ENCODE measurements at places on chromosomes 6 and 20.

DNA sequence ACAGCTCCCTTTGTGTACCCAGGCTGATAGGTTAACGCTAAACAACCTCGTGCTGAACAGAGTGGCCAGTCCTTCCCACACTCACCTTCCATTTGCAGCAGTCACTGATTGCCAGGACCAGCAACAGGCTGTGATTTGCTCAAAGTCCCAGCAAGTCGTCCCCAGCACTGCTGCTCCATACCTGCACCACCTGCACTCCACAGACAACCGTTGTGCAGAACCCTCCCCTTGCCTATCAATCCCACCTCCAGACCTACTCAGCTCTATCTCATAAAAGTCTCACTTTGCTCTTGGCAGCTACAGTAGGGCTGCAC lies 43.1 kb upstream of the SCML4 start:
- no peak for DNase-seq

DNA sequence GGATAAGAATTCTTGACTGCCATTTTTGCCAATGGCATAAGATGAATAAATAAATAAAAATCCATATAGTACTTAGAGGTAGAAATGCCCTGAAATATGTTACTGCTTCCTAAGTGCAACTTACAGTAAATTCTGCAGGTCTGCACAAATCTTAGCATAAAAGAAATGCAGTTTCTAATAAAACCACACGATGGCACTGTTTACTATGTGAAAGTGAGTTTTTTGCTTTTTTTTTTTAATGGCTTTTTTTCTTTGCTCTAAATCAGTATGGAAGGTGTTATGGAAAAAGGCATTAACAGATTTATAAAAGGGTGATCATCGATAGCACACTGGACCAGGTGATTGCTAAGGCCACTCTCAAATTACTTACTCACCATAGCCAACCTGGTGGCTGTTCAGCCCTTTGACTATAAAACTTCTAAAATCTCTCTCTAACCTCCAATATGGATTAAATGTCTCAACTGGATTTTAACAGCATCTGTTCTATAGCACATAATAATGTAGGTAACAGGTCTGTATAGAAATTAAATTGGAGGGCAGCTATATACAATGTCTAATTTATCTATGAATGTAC lies 45.8 kb downstream of the AHI1 start:
- DNase-seq: no peak

- DNase-seq: peak; percentile 50
Observed at GRCh38 chr6:52994839-52995088, 320 bp downstream of the GSTA4 start.

DNA sequence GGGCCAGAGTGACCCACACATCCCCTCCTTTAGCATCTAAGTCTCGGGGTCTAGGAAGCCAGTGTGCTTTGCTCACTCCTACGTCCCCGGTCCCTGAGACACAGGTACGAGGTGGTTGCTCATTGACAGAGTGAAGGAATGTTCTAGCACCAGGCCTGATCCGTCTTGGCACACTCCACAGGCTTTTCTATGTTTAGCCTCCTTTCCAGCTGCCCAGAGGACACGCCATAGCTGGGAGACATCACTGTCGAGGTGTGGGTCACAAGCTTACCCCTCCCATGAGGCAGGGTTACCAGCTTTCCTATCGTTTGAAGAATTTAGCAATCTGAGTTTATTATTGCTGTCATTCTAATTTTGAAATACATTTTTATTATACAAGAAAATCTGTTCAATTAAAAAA lies 30.4 kb upstream of the IER3 start:
- no peak for DNase-seq

DNA sequence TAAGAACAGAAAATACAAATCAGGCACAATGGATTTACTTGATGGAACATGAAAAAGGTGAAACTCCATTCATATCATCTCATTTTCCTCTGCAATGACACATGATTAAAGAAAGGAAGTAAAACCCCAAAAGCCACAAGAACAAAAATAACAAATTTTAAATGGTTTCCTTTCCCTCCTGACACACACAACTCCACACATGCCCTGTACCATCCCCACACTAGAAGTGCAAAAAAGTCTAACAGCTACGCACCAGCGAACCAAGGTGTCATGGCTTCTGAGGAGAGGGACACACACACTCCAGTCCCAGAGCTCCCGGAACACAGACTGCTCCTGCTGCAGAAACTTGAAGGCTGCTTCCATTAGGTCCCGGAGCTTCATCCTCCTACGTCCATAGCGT lies 25.3 kb downstream of the MDN1 start:
- DNase-seq: no peak

- no peak for DNase-seq
Observed at GRCh38 chr6:157047328-157047727, 270.1 kb downstream of the ARID1B start.

DNA sequence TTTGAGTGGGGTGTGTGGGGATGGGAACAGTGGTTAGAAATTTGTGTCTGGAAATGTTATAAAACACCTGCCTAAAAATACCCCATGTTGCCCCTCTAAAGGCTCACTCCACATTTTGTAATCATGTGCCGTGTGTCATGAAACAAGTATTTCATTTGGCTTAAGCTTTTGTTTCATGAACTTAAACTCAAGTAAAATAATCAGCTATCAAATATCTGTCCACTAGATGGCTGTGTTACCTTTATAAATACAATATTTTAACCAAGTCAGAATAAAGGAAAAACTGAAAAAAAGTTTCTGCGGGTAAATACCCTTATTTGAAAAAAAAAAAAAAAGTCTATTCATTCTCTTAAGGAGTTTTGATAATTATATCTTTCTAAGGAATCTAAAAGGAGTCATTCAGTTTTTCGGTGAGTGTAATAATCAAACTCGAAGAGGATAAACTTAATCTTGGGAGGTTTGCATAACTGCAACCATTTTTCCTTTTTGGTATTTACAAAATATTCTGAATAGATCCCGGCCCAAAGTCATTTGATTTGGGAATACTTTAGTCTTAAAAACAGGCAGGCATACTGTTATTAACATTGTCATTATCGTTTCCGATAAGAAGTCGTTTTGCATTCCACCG lies 29.9 kb upstream of the MTRF1L start:
- DNase-seq: no peak

GRCh38 chr6:113995634-113996033 lies 24.7 kb upstream of the HDAC2 start:
- DNase-seq: peak; percentile 51

DNA sequence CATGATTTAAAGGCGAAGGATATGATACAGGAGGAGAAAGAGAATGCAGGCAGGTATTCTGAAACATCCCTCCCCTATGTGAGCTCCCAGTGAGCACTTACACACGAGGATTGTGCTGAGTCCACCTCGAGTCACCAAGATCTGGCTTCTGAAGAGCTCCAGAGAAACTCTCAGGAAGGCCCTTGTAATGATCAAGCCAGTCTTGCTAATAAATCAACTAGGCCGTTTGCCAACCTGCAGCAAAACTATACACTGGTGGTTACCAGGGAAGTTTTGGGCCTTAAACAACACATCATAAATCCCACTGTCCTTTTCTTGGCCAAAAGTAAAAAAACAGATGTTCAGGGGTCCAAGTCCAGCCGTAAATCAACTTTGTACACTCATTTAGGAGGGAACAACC lies 79.2 kb downstream of the STXBP5 start:
- DNase-seq: no peak

DNA sequence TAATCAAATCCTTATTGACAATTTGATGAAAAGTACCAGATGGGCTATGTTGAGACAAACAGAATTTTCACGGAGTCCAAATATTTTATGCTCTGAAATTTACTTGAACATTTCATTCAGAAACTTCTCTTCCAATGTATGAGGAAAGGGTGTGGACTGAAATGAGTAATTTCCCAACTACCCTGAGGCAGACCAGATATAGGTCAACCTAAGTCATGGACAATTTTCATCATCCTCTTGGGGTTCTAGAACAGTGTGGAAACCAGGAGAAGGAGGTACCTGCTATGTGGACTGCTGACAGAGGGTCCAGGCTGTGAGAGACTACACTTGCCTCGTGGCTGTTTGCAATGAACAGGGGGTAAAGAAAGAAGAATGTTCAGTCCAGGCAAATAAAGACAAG lies 323.0 kb downstream of the ESR1 start:
- no peak for DNase-seq

DNA sequence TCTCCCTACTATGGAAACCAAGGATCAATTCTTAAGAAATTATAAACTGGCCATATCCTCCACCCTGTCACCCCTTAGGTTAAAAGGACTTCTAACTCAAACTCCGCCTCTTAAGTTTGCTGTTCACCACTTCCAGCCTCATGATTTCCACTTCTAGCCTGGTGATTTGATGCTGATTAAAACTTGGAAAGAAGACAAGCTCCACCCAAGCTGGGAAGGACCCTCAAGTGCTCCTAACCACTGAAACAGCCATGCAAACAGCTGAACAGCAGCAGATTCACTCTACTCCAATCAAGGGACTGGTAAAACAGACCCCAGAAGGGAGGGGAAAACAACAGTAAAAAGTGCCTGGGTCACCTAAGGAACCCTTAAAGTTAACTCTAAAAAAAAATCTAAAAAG lies 10.3 kb downstream of the LCA5 start:
- DNase-seq: no peak

GRCh38 chr6:6734479-6735465 lies 146.3 kb downstream of the LY86 start:
- DNase-seq: no peak

GRCh38 chr20:33713865-33714367 lies 6.2 kb downstream of the PXMP4 start:
- no peak for DNase-seq

DNA sequence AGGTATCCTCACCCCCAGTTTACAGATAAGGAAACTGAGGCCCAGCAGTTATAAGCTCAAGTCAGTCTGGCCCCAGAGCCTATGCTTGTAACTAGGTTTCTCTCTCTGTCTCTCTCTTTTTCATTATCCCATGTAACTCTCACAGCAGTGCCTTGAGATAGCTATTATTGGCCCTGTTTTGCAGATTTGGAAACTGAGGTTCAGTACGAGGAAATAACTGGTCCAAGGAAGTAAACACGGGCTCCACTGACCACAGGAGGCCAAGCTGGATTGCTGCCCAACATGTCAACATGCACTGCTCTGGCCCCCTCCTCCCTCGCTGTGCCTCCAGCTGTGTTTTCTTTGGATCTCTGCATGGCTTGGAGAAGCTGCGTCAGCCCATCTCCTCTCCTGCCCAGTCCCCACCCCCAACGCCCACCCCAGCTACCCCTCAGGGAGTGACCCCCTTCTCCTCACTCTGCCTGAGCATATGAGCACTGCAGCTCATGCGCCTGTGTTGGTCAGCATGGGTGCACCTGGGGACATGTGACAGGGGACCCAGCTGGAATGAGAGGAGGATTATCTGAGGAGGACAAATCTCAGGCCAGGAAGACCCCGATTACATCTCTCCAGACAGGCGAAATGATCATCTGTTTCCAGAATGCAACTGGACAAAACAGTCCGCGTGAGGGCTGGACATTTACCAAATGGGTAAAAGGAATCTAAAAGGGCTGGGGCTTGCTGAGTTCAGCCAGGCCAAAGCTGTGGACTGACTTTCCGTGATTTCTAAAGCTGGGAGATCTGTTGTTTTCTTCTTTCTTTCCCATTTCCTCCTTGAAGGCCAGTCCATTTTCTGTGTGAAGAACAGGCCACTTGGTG lies 7.8 kb upstream of the PLTP start:
- no peak for DNase-seq

DNA sequence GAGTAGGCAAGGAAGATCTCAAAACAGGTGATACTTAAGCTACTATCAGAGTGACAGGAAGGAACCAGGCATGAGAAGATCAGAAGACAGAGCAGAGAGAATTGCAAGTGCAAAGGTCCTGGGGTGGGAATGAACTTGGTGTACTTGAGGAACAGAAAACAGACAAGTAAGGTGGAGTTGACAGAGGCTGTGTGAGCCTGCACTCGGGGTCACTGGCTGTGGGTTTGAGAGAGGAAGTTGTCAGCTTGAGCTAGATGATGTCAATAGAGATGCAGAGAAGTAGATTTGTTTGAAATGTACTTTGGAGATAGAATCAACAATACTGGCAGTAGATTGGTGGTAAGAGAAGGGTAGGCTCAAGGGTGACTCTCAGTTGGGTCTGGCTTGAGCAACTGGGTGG lies 209.5 kb downstream of the CLIC5 start:
- DNase-seq: no peak

GRCh38 chr6:11632795-11633511 lies 95.4 kb downstream of the TMEM170B start:
- no peak for DNase-seq

DNA sequence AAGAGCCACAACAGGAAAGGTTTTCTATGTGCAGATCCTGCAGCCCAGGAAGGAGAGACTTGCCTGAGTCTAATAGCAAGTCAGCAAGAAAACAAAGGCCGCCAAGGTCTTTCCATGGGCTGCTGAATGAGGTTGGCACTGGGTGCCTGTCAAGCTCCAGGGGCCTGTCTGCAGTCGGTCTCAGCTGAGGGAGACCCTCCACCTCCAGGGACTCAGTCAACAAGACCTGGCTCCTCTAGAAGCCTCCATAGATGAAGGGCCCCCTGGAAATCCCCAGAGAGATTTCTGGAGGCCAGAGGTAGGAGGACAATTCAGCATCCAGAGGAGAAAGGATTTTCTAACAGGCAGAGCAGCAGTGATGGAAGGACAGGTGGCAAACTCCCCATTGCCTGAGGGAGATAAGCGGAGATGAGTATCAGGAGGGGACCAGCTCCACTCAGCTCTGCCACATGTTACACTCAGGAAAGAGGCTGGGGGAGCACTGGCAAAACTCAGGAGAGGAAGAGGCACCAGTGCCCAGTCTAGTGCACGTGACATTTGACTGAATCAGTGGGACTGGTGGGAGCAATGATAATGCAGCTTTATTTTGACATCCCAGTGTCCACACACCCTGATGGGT lies 33.5 kb upstream of the FKBP1A start:
- DNase-seq: no peak

Data from substantia nigra (tissue), 51 donors.